Activated T-helper 17 cell treated with anti-CD3 and anti-CD28 coated beads, Interleukin-2, amount 50 U/mL, for 72 hours (primary cell): ENCODE measurements at places on chromosomes 6 and 20. TPM values are rescaled to one million over a fixed set of nuclear protein-coding genes. Genes with fewer than 3 reads are reported as not detected.

GRCh38 chr6:138245751-138246150, 27.5 kb upstream of the PBOV1 start:
- ATAC-seq: no peak

- peak; percentile 31 for ATAC-seq
Observed at GRCh38 chr6:104788400-104788799, 71.3 kb downstream of the HACE1 start.

Gene REM1
- total RNA-seq: not detected

DNA sequence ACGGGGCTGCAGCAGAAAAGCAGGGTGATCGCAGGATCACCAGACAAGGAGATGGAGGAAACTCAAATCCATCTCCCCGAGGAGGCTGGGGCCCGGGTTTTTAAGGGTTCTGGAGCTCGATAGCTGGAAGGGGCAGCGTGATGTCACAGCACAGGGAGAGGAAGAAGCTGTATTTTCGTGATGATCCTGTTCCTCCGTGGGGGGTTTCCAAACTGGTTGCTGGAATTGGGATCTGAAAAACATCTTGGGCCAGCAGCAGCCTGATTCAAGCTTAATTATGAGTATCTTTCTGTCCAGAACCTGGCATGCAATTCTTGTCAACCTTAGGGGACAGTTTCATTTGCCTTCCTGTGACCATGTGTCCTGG, 4.1 kb downstream of the CST7 start:
- no peak for ATAC-seq

- no peak for ATAC-seq
Observed at GRCh38 chr6:166360243-166361076, 18.1 kb upstream of the SFT2D1 start.

Gene CD40
- 1.5 TPM for total RNA-seq

- ATAC-seq: no peak
Observed at GRCh38 chr20:6282642-6283041, 159.8 kb upstream of the FERMT1 start.

DNA sequence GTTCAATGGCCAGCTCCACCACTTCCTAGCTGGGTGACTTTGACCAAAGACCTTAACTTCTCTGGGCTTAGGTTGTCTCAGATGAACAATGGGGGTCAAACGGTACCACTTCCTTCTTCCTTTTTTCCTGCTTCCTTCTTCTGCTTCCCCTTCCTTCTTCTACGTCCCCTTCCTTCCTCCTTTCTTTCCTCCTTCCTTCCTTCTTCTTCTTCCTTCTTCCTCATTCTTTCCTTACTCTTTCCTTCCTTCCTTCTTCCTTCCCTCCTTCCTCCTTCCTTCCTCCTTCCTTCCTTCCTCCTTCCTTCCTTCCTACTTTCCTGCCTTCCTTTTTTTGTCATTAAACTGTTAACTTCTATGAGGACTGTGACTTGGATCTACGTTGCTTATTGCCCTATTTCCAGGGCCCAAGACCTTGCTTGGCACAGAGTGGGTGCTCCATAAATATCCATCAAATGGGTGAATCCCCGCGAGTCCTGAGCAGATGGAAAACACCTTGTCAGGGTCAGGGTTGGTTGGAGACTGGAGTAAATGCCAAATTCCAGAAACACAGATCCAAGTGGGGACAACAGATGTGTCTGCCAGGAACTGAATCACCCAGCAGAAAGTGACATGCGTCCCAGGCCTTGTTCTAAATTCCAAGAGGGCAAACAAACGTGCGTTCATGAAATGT, 243.3 kb downstream of the PREX1 start:
- ATAC-seq: no peak

DNA sequence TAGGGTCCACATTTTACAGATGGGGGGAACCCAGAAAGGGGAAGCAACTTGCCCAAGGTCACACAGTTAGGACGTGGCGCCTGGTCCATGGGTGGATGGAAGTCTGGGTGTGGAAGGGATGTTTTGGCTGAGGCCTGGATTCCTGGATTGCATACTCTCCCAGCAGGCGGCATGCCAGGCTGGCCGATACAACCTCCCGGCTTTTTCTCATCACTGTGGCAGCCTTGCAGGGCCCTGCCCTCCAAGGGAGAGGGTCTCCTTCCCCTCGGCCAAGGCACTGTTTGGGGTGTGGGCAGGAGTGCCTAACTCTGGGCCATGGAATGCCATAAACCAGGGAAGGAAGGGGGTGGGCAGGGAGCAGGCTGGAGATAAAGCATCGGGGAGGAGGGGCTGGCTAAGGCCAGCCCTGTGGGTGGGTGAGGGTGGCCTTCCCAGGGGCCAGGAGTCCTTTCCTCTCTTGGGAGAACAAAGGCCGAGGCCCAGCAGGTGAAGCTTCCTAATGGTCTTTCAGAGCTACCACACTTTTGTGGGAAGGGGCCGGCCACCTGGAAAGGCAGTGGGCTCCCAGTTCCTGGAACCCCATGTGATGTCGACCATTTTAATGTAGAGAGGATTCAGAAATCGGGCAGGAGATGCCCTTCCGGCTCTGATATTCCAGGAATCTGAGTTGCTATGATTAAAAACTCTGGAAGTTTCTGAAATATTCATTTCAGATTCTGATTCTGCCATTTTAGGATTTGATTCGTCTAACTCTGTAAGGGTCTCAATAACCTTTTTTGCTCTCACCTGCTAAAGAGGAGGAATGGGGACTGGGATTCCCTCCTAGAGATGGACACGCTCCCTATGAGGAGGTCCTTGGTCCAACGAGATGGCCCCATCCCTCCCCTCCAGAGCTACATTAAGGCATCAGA, 4.2 kb downstream of the FOXS1 start:
- ATAC-seq: no peak

Gene GPR6
- not detected for total RNA-seq
